ENCODE measurements at places on chromosomes 3 and 15. TPM values are rescaled to one million over a fixed set of nuclear protein-coding genes. Genes with fewer than 3 reads are reported as not detected.

BHLHE40 gene
- total RNA-seq, result 17.1 TPM

EXD1 gene
- total RNA-seq, result not detected

TRH gene
- total RNA-seq, result not detected

IL17RC gene
- 74.4 TPM for total RNA-seq

MST1 gene
- 12.2 TPM for total RNA-seq

NAA50 gene
- 55.7 TPM for total RNA-seq

Measured in transverse colon (tissue), 4 donors.